ENCODE measurements at places on chromosomes 2 and 18.

- DNase-seq = no peak
These were observed 1.7 kb downstream of the SCN2A start for GRCh38 chr2:165240916-165241315.

- no peak for DNase-seq
These were observed 318.6 kb downstream of the AKAIN1 start for GRCh38 chr18:4878480-4878879.

DNA sequence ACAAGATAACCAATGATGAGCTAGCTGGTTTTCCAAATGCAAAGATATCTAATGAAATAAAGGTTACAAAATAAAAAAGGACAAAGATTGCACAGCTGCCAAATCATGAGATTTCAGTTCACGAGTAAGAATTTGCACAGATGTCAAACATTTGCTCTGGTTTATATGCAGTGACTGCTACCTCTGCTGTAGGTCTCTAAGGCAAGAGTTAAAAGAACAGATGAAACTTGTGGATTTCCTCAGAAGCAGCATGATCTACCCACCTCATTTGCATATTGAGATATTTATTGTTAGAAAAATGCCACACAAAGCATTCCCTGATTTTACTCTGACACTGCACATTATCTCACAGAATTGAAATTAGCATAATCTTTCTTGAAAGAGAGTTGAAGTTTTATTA lies 763.2 kb upstream of the ZEB2 start:
- DNase-seq = no peak

DNA sequence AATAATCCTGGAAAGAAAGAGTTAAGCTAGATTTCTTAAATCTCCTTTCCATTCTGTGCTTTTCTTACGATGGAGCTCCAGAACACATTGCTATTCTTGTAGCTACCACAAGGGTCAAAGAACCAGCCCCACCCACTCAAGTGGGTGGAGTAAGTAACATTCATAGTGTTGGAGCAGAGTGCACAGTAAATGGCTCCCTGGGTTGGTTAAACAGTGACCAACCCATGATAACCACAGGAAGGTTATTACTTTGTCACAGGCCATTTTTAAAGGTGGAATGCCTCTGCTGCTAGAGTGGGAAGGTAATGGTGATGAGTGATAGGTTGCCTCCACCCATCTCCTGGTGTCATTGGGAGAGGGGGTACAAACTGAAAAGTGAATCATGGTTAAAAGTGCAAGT lies 13.9 kb downstream of the ARPC2 start:
- peak; percentile 67 for DNase-seq

DNA sequence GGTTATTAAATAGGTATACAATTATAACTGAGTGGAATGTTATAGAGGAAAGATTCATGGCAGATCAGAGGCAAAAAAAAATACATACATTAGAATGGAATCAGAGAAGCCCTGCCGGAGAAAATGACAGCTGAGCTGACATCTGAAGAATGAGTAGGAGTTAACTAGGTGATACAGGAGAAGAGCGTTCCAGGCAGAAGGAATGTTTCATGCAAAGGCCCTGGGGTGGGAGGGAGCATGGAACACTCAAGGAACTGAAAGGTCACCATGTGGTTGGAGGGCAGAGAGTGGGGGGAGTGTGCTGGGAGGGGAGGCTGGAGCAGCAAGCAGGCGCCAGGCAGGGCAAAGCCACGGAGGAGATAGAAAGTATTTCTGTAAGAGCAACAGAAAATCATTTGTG lies 31.6 kb upstream of the CDK5R2 start:
- DNase-seq = no peak

GRCh38 chr2:122266636-122267035 lies 511.2 kb downstream of the TSN start:
- DNase-seq = no peak

- DNase-seq = no peak
These were observed 79.3 kb upstream of the ITPRID2 start for GRCh38 chr2:181812106-181812743.

DNA sequence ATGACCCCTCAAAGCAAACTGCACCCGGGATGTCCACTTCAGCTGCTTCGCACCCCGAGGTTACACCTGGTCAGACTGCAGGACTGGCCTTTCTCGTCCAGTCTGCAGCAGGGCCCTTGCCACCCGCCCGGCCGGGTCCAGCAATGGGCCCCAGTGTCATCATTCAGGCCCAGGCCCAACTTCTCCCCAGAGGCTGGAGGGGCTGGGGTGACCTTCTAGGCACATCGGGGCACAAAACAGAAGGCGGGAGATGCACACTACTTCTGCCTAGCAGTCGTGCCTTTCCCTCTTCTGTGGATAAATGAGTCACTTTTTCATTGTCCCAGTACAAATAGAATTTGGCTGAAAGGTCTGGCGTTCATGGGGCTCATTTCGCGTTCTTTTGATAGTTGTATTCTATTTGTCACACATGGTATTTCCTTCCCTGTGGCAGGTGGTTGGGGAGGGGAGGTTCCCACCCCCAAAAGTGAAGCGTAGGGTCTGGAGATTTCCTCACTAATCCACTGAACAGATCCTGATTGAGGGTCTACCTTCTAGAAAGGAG lies 56.9 kb upstream of the ID2 start:
- no peak for DNase-seq

DNA sequence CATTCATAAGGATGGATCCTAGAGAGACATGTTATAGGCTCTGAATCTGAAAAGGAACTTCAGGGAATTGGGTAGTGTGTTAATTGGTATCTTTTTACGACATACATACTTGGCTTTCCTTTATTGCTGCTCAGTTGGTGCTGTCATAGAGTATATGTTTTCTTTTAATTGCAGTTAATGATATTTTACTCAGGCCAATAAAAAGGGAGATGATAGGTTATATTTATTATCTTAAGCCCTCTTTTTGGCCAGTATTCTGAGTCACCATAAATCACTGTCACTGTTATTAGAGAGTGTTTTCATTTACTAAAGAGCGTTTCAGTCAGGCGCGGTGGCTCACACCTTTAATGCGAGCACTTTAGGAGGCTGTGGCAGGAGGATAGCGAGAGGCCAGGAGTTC lies 47.6 kb downstream of the RALBP1 start:
- no peak for DNase-seq

DNA sequence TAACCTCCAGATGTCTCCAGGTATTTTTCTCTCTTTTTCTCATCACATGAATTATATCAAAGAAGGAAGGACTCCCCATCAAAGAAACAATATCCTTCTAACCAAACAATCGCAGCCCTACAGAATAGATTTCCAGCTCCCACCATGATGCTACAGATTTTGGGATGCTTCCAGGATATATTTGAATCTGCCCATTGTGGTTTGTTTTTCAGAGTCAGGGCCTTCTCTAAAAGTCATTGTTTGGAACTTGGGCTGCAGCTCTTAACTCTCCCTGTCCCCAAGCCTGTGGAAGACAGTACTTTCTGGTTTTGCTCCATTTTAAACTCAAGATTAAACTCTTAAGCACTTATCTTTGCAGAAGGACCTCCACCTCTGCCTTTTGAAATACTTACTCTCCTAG lies 223.2 kb downstream of the PMAIP1 start:
- no peak for DNase-seq

DNA sequence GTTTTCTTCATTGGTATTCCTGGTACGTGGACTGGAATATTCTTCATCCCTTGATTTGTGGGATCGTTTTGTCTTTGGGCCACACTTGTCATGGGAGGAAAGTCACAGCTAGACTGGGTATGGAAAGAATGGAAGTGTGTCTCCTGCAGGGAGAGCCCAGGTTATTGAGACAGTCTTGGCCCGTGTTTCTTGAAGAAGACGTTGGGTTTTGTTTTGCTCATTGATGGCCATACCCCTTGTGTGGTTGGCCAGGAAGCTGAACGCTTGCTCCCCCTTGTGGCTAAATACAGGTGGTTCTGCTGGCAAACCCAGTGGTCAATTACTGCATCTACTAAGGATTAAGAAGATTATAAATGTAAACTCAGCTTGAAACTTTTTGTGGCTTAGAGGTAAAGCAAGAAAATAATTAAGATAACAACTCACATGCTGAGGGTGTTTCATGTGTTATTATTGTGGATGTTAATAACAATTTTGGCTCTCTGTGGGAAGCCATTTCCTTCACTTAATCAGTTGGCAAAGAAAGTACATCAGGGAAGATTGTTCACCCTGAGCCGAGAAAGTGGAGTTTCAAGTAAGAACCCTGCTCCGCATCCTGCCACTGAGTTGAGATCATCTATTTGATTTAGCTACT lies 91.8 kb downstream of the NEDD4L start:
- peak; percentile 90 for DNase-seq

DNA sequence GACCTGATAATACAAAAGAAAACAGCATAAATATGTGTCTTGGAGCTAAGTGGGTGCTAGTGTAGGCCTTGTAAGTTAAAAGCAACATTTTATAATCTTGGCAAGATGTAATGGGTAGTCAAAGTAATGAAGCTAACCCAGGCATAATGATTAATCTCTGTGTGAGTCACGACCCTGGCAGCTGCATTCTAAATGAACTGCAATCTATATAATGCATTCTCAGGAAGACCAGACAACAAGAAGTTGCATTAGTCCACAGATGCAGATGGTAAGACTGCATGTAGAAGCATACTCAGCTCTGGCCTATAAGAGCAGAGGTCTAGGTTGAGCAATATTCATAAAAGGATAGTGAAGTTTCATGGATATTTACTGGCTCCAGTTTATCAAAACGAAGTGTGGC lies 85.6 kb upstream of the ETAA1 start:
- no peak for DNase-seq

DNA sequence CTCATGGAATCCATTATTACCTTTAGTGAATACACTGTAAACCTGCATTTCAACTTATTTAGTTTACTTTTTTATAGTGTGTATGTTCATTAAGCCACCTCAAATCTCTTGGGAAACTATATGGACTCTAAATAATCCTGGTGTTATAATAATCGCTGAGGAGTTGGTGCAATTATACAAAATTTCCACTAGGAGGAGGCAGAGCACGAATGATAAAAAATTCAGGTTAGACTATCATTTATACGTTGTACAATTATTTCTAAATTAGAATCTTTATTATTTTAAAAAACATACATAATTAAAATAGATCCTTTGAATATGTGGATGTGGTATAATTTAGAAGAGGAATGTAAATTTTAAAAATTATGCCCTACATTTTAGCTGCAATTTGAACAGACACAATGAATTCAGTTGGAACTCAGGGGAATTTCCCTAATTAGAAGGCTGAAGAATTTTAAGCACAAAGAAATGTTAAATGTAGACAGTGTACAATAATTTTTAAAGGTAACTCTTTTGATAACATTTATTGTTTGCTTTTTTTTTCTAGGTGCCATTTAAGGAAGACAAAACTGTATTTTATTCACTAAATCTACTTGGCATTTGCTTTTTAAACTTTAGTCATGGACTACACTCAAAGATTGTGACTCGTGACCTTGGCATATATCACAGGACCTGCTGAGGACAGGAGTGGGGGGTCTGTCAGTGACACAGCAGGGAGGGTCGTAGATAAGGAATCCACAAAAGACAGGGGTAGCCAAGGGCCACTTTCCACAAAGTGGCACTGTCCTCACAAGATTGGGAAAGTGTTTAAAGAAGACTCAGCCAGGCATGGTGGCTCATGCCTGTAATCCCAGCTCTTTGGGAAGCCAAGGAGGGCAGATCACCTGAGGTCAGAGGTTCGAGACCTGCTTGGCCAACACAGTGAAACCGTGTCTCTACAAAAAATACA lies 45.5 kb downstream of the RAB12 start:
- DNase-seq = peak; percentile 57

- DNase-seq = no peak
These were observed 626.7 kb downstream of the GALR1 start for GRCh38 chr18:77876319-77876865.

GRCh38 chr2:128406736-128407554 lies 88.3 kb upstream of the HS6ST1 start:
- DNase-seq = no peak

- DNase-seq = no peak
These were observed 46.5 kb downstream of the TRAK2 start for GRCh38 chr2:201404699-201405280.

DNA sequence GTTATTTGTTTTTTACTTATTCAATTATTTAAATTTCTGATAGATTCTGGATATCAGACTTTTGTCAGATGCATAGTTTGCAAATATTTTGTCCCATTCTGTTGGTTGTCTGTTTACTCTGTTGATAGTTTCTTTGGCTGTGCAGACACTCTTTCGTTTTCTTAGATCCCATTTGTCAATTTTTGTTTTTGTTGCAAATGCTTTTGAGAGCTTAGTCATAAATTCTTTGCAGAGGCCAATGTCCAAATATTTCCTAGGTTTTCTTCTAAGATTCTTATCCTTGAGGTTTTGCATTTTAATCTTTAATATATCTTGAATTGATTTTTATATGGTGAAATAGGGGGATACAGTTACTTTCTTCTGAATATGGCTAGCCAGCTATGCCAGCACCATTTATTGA lies 112.7 kb upstream of the SESTD1 start:
- peak; percentile 23 for DNase-seq

GRCh38 chr2:71498261-71498701 lies 44.9 kb downstream of the DYSF start:
- DNase-seq = no peak

GRCh38 chr2:154350911-154351310 lies 347.6 kb upstream of the KCNJ3 start:
- DNase-seq = no peak

- no peak for DNase-seq
These were observed 57.7 kb downstream of the CCDC93 start for GRCh38 chr2:117956036-117956796.

DNA sequence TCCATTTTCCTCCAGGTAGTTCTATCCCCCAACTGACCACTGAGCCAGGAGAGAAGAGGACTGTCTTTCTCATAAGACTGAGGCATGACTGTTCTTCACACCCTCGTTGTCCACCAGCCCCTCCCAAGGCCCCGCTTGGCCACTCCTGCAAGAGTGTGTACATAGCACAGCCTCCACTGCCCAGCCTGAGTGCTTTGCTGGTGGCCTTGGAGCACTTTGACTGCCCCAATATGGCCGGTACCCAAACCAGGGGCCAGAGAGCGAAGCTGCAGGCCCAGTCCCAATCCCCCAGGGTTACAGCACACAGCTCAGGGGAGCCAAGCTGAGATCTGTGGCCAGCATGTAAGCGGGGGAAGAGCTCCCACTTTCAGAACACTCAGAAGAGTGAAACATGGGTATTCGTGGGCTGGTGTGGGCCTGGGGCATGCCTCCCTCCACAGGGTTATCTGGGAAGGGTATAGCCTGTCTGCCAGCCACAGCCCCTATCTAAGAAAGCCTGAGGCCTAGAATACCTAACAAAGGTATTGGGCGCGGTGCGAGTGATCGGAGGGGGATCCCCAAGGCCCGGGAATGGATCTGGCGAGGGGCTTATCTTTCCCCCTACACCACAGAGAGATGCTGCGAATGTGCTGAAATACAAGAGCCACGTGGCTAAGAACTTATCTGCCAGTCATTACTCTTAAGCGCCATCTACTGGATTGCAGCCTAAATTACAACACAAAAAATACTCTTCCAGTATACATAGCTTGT lies 163.8 kb downstream of the WDPCP start:
- DNase-seq = peak; percentile 94

GRCh38 chr2:223811757-223812156 lies 25.6 kb downstream of the AP1S3 start:
- no peak for DNase-seq

- no peak for DNase-seq
These were observed 20.7 kb downstream of the SLC14A2 start for GRCh38 chr18:45635893-45636509.

Measured in Karpas-422 (cell line).